AG10803 (cell line): ENCODE measurements at places on chromosomes 7 and 10.

DNA sequence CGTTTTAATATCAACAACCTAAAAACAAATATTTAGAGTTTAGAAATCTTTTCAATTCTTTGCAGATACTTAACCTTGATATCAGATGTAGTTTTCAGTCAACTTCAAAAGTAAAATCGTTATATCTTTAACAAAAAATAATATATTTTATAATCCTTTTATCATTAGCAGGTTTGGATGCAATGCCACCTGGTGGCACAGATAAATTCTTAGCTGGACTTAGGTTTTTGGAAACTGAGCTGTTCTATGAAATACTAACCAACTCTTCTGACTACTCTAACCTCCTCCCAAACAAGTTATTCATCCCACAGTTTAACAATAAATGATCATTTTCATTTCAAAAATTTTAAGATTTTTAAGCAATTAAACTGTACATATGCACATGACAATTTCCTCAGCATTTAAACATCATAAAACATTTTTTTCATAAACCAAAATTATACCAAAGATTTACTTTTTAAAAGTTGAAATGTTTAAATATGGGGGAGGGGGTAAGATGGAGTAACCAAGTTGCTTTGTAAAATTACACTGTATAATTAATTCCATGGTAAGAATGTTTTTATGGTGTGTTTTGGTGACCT, 56.9 kb downstream of the HIBADH start:
- peak; percentile 26 for DNase-seq

GRCh38 chr7:140342727-140343514, 55.4 kb downstream of the SLC37A3 start:
- DNase-seq: peak; percentile 28

DNA sequence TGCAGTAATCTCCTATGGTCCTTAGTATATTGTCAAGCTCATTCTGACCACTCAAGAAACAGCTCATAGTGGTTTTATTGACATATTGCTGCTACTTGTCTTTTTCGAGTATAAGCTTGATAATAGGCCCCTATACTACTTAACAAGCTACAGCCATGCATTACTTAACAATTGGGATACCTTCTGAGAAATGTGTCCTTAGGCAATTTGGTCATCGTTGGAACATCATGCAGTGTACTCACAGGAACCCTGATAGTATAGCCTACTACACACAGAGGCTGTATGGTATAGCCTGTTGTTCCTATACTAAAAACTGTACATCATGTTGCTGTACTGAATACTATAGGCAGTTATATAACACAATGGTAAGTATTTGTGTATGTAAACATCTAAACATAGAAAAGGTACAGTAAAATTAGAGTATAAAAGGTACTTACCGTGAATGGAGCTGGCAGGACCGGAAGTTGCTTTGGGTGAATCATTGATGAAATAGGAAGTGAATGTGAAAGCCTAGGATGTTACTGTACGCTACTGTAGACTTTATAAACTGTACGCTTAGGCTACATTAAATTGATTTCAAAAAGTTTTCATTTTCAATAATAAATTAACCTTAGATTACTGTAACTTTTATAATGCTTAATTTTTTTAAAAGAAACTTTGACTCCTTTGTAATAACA, 160.9 kb downstream of the LRRC4 start:
- DNase-seq: no peak

DNA sequence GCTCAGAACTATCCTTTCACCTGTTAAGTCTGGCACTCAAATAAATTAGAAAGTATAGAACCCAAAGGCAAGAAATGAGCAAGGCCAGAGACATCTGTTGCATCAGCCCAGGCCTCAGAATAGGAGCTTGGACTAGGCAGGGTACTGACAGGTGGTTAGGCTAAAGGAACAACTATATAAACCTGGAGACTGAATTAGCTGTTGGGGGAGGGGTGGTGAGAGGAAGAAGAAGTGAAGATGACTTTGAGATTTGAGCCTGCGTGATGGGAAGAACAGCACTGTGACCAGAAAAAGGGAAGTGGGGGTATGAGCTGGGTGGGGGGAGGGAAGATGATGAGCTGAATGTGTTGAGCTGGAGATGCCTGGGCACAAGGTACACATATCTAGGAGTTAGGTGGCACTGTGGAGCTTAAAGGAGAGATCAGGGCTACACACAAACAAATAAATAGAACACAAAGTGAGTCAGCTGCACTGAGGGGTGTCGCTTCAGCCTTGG, 244.7 kb downstream of the PTEN start:
- no peak for DNase-seq

- no peak for DNase-seq
These were observed 74.9 kb downstream of the ADRA2A start for GRCh38 chr10:111151595-111152307.

DNA sequence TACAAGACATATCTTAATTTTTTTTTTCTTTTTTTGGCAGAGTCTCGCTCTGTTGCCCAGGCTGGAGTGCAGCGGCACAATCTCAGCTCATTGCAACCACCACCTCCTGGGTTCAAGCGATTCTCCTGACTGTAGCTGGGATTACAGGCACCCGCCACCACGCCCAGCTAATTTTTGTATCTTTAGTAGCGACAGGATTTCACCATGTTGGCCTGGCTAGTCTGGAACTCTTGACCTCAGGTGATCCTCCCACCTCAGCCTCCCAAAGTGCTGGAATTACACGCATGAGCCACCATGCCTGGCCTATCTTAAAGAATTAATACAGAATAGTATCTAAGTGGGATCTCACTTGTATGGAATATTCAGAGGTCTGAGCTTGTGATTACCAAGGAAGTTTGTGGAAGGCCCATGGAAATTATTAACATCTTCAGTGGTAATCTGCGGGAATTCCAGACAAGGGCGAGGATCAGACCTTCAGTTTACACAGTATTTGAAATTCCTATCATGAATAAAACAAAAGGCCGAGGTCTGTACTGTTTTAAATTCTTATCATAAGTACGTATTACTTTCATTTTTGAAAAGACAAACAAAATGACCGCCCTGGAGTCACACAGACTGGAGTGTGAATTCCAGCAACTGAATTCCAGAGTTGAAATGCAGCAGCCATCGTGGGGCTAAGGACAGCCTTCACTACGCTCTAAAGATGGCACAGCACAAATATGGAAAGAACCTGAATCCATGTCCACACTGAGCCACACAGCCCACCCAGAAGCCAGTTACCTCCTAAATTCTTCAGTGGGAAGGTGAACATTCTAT, 16.7 kb downstream of the GPRIN2 start:
- no peak for DNase-seq

- DNase-seq: no peak
These were observed 2.5 kb downstream of the SLK start for GRCh38 chr10:103969436-103969835.

- no peak for DNase-seq
These were observed 13.2 kb upstream of the HPSE2 start for GRCh38 chr10:99248824-99249223.

GRCh38 chr7:92402920-92403759, 44.1 kb upstream of the GATAD1 start:
- peak; percentile 50 for DNase-seq
